ENCODE measurements at places on chromosomes 13 and 19.

DNA sequence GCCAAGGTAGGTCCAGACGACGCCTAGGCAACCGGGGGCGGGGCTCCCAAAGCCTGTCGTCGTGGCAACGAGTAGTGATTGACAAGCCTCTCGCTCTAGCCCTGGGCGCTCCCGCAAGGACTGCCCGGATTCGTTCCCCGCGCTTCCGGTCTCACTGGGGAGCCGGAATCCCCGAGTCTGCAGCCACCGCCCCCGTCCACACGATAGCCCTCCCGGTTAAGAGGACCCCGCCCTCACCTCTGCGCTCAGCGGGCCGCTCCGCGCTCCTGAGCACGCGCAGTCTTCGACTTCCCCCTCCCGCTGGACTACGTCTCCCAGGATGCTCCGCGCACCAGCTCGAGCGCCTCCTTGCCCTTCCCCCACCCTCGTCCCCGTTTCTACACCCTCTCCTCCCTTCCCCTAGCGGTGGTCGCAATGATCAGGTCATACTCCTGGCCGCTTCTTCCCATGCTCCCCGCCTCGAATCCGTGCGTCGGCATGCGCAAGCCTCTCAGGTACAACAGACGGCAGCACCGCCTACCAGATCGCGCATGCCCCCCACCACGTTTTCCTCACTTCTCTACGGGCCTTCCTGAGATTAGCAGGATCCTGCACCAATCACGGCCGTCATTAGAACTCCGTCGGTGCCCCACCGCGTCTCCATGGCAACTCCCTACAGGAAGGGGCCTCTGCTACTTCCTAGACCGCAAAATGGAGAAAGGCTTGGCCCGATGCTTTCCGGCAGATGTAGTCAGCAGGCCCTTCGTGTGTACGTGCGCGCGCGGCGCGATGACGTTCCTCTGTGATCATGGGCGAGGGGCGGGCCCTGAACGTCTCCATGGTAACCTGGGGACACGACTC is at the start of gene MZF1:
Gene MZF1, minus strand, starts transcription at position 518 of the 840 bp plus-strand sequence. CDS start 1,946 bp downstream, outside the sequence.
- peak; percentile 100 for DNase-seq

DNA sequence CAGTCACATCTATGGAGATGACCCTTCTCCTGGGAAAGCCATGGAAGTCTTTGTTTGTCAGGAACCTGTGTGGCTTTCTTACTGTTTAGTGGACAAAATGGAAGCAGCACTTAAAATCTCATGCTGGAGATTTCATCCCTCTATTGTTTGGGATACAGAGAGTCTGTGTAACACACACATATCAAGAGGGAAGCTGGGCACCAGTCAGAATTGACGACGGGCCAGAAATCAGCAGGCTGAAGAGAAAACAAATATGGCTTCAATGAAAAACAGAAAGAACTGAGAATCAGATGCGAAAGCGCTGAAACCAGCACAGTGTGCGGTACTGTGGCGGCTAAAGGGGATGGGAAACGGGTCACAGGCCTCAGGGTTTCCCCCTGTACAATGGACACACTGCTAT is 72.2 kb upstream of the WASF3 start:
- DNase-seq, result no peak

DNA sequence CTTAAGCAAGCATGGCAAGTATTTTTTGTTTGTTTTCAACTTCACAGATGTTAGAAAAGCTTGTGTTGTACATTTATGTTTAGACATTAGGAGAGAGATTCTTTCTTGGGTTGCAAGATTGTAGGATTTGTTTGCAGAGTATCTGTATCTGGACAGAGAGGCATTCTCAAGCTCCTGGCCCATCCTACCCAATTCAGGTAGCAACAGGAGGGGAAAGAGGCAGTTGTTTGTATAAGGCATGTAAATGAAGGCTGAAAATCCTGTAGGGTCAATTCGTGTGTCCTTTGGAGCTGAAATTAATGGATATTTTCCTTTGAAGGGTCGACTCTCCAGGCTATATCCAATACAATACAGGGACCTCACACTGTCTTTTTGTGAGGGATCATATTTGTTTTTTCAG is 147.3 kb downstream of the KCNRG start:
- DNase-seq, result no peak

DNA sequence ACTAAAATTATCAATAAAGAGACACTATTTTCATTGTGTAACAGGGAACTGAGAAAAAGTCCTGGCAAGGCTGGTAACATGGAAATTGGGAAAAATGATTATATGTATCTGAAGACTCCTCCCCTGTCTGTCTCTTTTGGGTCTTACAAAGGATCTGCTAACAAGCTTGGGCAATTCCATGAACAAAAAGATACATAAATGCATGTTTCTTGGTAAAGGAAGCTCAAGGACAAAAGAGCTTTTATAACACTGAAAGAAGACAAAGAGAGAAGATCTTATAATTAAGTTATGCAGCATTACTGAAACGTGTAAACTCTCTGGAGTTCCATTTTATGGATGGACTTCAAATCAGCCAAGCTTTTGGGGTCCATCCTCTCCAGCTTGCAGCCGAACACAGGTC is 29.2 kb downstream of the EFNB2 start:
- DNase-seq, result no peak

DNA sequence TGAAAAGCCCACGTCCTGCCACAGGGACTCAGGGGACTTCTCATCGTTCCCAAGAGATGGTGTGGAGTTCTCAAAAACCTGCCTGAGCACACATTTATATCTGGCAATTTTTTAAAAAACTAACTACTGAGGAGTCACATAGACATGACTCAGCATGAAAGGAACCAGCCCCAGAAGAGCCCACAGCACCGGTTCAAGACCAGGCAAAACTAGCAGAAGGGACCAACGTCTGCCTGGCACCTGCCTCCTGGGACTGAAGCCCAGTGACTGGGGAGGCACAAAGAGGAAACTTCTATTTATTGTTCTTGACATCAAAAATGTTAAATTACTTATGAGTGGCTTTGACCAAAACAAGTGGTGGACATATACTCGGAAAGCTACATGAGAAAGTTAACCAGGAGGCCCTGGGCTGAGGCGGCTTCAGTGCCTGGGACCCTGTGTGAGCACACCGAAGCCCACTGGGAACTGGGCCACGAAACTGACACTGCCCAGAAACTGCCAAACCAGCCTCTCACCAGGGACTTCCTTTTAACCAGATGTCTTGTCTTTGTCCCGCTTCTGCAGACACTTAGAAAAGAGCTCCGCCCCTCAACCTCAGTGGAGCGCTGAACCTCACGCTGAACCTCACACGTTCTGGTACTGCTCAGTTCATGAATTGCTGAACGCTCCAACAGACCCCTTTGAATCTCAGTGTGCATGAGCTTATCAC is 25.7 kb downstream of the C13orf46 start:
- no peak for DNase-seq

- DNase-seq, result no peak
Observed at GRCh38 chr19:17325881-17326594, 8.6 kb downstream of the ANO8 start.

Measured in activated CD4-positive, alpha-beta T cell treated with anti-CD3 and anti-CD28 coated beads, Interleukin-2, amount 50 U/mL, for 48 hours (primary cell).